ENCODE measurements at places on chromosomes 4 and X.

GRCh38 chrX:2388669-2389068 lies 112.1 kb downstream of the DHRSX start:
- no peak for DNase-seq

GRCh38 chr4:125013891-125014290 lies 300.9 kb upstream of the FAT4 start:
- no peak for DNase-seq

- no peak for DNase-seq
Measured at GRCh38 chrX:53631156-53631555, 55.4 kb downstream of the HUWE1 start.

GRCh38 chrX:130247996-130248395 lies 20.7 kb downstream of the ZNF280C start:
- no peak for DNase-seq

DNA sequence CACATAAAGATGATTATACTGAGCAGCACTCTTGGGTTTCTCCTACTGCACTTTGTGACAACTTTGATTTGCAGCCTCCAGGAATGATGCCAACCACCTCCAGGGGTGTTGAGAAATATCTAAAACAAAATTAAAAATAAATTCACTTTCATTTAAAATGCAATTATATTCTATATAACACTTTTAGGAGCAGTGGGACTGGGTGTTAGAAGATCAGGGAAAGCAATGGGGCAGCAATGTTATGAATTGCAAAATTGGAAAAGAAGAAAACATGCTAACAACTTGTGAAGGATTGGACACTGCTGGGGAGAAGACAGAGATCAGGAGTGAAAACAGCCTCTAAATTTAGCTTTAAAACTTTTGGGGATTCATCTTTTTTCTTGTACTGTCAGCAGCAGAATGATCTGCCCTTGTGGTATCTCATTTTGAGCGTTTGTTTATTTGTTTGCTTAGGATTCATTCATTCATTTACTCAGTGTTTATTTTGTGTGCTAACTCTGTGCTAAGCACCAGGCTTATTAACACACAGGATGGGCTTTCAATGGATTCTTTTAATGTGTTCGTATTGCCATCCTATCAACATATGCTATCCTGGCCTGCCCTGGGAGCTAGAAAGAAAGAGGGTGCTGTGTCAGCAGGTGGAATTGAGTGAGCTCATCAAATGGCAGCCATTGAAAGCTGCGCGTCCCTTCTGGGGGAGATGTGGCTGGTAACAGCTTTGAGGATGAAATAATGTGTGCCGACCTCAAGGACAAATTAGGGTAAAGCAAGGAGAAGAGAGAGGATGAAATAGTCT lies 96.5 kb downstream of the FRMPD4 start:
- DNase-seq, result no peak

DNA sequence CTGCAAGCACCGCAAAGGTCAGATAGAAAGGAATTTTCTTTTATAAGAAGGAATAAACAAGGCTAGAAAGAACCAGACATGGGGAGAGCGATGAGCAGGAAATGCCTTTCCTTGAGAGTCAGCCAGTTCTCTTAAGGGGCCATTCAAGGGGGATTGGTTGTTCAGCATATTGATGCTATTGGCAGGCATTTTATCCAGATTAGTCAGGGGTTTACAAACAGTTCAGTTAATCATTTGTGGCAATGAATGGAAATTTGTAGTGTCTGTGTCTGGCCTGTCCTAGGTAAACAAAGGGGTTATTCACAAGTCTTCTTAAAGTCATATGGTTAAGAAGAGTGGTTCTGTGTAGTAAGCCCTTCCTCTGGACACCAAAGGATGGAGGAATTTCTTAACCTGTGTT lies 184.7 kb upstream of the FRMPD4 start:
- DNase-seq, result no peak

GRCh38 chr4:6076391-6076790 lies 58.2 kb upstream of the C4orf50 start:
- DNase-seq, result no peak

DNA sequence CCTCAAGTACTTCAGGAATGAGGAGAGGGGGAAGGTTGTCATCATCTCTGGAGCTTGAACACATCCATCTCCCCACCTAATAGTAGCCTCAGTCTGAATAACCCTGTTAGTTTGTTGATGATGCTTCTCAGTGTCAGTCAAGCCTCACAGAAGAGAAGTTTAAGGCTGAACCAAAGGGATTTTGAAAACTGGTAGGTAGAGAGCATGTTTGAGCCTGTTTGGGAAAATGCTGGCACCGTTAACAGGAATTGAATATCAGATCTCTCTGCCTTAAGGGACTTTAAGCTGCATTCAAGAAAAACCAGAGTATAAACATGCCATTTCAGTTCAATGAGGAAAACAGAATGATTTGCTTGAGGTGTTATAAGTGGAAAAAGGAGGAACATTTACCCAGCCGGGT lies 73.1 kb downstream of the MAPK10 start:
- DNase-seq, result no peak

GRCh38 chrX:122269243-122269781 lies 914.8 kb upstream of the GRIA3 start:
- no peak for DNase-seq

DNA sequence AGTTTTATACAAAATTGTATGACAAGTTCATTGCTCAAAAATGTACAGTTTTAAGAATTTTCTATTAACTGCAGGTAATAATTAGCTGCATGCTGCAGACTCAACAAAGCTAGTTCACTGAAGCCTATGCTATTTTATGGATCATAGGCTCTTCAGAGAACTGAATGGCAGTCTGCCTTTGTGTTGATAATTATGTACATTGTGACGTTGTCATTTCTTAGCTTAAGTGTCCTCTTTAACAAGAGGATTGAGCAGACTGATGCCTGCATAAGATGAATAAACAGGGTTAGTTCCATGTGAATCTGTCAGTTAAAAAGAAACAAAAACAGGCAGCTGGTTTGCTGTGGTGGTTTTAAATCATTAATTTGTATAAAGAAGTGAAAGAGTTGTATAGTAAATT lies 131.0 kb downstream of the TET2 start:
- DNase-seq, result no peak

GRCh38 chr4:114866901-114867670 lies 246.3 kb downstream of the NDST4 start:
- DNase-seq, result no peak

- no peak for DNase-seq
Measured at GRCh38 chrX:132737743-132738142, 220.7 kb downstream of the HS6ST2 start.

DNA sequence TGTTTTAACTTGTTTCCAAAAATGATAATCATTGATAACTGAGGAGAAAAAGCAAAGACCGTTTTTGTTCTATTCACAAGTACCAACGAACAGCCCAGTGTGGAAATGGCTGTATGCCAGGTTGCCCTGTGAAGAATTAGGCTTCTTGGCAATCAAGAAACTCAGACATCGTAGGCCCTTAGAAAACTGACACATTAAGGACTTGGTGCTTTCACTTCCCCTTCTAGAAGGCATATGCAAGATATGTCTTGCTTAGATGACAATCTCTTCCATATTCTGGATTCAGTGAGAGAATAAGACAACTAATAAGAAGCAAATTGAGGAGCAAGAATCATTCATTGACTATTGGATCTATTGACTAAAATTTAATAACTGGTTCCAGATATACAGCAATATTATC lies 56.6 kb downstream of the ANAPC10 start:
- DNase-seq, result no peak

- no peak for DNase-seq
Measured at GRCh38 chr4:163694385-163694784, 199.9 kb downstream of the TMA16 start.

Measured in stimulated activated CD4-positive, alpha-beta T cell treated with anti-CD3 and anti-CD28 coated beads, Interleukin-1b, Interleukin-23, amount 100 ng/mL, for 24 hours (primary cell).